Stimulated activated CD4-positive, alpha-beta T cell treated with anti-CD3 and anti-CD28 coated beads, Interleukin-1b, Interleukin-23, amount 100 ng/mL, for 1 hour (primary cell): ENCODE measurements at places on chromosomes 2 and 18.

- DNase-seq: no peak
Observed at GRCh38 chr2:168185583-168186274, 61.7 kb downstream of the STK39 start.

GRCh38 chr2:45825001-45825651 lies 173.7 kb downstream of the PRKCE start:
- no peak for DNase-seq

- DNase-seq: no peak
Observed at GRCh38 chr2:235343869-235344268, 150.0 kb upstream of the AGAP1 start.

DNA sequence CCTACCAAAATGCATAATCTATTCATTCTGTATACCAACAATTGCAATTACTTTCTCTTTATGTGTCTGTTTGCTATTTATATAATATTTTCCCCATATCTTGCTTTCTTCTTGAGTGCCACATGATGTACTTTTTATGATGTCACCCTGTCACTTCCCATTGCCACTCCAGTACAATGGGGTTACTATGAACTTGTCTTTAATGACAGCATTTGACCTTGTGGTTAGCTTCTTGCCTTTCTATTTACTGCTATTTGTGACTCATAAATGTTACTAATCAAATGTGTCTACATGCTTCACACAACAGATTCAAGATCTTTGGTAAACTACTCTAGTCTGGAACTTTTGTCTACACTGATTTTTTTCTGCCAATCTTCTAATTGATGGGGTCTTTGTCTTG lies 486.3 kb downstream of the NR4A2 start:
- DNase-seq: no peak

- DNase-seq: no peak
Observed at GRCh38 chr2:170917219-170917913, 11.7 kb upstream of the GORASP2 start.

DNA sequence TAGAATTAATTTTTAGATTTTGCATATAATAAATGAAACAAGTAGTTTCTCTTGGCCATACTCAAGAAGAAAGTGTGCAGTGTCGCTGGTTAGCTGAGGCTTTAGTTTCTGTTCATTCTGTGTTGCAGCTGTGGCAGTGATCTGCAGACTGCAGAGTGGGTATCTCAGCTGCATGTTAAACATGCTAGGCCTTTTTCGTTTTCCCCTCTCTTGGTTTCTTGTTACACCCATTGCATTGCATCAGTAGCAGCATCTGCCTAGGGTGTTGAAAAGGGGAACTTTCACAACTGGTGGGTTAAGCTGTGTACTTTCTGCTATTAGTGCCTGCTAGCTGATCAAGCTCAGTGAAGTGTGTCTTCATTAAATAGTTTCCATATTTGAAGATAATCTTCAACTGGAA lies 51.3 kb downstream of the ACSL3 start:
- no peak for DNase-seq

GRCh38 chr18:51211552-51211951 lies 14.1 kb upstream of the MEX3C start:
- no peak for DNase-seq

DNA sequence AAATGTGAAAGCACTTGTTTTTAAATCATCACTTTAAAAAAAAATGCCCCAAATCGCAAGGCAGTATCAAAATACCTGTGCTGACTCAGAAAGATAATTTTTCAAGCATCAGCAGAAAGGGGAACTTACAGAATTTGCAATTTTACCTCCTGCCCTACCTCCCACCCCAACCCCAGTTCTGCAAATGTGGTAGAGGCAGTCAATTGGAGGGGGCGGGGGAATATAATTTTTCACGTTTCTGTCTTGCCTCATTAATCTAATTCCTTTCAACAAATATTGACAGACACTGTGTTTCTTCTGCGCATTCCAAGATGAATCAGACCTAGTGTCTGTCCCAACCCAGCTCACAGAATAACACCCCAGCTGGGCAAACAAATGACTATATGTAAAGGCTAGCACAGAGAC lies 76.8 kb downstream of the ALPK2 start:
- DNase-seq: no peak

- no peak for DNase-seq
Observed at GRCh38 chr2:120182019-120182560, 41.1 kb downstream of the TMEM185B start.

DNA sequence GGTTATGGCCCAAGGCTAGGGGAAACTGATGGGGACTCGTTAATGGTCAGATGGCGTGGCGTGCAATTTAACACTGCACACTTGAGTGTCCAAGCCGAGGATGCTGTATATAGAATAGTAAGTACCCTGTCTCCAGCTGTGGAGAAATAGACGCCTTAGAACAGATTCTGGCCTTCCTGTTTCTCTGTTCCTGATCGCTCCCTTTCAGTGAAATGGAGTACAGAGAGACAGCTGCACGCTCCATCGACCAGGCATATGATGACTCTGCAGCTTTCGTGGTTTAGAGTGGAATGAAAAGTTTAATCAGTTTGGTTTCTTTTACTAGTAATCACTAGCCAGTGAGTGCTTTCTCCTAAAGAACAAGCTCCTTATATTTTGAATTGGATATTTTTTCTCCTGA lies 213.4 kb downstream of the NEDD4L start:
- no peak for DNase-seq

- DNase-seq: no peak
Observed at GRCh38 chr2:101972621-101973434, 18.9 kb upstream of the IL1R2 start.

DNA sequence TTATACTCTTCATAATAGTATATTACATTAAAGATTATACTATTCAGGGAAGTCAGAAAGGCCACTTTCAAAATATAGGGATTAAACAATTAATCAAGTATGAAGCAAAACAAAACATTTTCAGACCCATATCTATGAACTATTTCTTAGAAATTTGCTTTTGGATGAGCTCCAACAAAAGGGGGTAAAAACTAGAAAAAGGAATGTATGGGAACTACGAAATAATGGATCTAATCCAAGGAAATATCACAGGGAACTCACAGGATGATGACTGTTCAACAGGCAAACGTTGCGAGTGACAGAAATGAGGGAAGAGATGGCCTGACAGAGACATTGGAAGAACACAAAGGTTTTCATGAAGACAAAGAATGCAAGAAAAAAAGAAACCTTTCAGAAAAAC lies 27.9 kb downstream of the G6PC2 start:
- DNase-seq: no peak

GRCh38 chr2:197078535-197078934 lies 152.0 kb upstream of the PGAP1 start:
- no peak for DNase-seq

DNA sequence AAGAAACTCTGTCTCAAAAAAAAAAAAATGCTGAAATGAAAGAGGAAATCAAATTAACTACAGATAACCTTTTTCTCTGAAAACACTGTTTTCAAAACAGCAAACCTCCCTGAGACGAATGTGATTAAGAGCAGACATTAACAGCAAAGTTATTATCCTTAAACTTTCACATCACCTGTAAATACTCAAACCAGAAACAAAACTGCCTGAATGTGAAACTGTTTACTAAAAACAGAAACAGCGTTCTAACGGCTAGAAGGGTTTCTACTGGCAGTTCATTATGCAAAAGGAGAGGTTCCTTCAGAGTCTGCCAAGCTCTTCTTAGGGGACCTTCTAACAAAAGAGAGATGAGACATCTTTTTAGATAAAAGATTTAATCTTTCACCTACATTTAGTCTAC lies 45.9 kb downstream of the PNO1 start:
- no peak for DNase-seq

GRCh38 chr2:54697934-54698333 lies 25.5 kb upstream of the EML6 start:
- DNase-seq: no peak

DNA sequence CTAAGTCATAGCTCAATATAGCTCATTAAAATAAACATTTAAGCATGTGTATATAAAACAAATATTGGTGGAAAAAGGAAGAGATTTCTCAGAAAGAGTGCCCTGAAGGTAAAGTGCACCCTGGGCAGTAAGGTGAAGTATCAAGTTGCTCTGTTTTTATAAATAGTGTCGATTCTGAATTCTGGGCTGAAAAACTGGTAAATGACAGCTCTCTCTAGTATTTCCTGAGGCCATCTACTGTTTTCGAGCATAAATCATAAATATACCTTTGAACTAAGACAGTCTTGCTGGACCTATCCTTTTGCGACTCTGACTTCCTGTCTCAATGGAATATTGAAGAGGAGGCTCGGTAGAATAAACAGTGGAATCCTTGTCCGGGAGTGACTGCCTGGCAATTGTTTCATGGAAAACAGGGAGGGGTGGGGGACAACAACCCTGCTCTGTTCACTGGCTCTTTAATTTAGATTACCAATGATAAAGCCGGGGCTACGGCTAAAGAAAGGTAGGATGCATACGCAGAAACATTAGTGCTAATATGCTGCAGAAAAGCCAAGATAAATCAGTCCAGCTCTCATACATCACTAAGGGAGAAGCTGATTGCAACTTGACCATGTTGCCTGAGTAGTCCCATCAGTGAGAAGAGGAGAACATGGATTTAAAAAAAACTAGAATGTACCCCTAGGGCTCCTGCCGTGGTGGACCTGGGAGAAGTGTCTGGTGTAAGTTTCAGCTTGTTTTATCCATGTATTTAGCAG lies 124.1 kb downstream of the RAPGEF4 start:
- DNase-seq: no peak

GRCh38 chr2:213491376-213491775 lies 207.1 kb downstream of the SPAG16 start:
- no peak for DNase-seq

GRCh38 chr18:72160510-72161445 lies 383.4 kb downstream of the CBLN2 start:
- DNase-seq: no peak

DNA sequence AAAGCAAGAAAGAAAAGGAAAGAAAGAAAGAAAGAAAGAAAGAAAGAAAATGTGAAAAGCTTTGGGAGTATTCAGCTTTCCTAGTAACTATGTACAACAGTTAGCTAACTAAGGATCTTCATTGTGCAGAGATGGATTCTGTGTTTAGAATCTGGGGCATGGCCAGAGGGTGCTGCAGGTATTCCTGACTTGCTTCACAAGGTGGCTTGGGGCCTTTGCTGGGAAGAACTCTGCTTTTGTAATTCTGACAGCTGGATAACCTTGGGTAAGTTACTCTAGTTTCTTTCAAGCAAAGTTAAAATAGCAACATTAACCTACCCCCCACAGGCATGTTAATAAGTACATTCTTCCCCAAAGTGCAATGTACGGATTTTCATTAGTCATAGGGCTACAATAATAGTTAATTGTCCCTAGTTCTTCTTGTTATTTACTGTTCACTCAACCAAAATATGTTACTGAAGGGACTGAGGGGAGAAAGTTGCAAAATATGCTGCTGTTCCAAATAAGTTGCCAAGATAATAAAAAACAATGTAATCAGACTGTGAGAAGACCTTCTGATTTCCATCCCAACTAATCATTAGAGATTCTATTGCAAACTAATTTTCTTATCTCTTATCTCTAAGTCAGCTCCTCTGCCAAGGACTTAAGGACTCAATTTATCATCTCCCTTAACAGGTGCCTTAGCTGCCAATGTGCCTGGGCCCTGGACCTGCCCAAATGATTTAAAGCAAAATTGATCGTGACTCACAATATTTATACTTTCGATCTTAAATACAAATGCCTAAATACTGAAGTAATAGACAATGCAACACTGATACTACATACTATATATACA lies 50.3 kb downstream of the SERPINB8 start:
- DNase-seq: no peak

DNA sequence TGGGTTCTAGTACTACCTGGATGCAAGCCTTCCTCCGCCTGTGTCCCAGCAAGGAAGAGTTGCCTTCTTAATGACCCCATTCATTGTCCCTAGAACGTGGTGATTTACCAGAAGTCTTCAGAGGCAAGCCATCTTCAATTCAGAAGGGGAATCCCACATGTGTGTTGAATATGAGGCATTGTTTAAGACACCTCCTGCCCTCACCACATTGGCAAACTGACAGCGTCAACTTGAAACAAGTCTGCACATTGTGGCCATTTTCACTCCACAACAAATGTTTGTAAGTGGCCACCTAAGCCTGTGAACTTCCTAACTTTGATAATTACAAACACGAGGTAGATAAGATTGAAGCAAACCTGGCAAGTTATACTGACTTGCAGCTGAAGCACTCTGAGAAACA lies 83.7 kb downstream of the TCF7L1 start:
- no peak for DNase-seq

DNA sequence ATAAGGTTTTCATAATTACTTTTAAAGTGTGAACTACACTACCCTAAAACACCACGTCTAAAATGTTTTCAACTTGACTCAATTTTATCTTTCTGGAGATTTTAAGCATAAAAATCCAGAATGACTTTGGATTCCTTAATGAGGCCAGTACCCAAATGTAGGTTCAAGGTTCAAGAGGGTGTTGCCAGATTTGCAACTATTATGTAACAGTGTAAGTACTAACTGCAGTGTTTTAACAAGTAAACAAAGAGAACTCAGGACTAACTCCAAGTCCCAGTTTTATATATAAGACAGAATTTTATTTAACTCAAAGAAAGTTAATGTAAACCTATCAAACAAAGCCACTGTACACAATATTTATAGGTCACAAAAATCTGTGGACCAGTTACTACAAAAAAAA lies 5.7 kb downstream of the HIBCH start:
- DNase-seq: no peak

DNA sequence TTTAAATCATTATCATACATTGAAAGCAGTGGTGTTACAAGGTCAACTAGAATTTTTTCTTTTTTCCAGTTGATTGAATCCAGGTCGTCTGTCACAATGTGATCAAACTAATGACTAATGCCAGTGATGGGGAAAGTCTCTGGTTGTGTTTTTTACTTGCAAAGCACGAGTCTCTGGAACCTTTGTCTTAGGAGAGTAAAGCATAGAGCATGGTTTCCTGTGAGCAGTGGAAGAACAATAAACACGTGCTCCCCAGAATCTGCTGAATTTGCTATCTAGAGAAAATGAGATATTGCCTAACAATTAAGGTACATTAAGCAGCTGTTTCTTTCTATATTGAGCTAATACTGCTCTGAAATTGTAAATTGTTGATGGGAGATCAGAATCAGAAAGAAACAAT lies 1332.4 kb upstream of the TMEFF2 start:
- DNase-seq: no peak
